H1 (cell line): ENCODE measurements at places on chromosomes 16 and 17. TPM values are rescaled to one million over a fixed set of nuclear protein-coding genes. Genes with fewer than 3 reads are reported as not detected.

DNA sequence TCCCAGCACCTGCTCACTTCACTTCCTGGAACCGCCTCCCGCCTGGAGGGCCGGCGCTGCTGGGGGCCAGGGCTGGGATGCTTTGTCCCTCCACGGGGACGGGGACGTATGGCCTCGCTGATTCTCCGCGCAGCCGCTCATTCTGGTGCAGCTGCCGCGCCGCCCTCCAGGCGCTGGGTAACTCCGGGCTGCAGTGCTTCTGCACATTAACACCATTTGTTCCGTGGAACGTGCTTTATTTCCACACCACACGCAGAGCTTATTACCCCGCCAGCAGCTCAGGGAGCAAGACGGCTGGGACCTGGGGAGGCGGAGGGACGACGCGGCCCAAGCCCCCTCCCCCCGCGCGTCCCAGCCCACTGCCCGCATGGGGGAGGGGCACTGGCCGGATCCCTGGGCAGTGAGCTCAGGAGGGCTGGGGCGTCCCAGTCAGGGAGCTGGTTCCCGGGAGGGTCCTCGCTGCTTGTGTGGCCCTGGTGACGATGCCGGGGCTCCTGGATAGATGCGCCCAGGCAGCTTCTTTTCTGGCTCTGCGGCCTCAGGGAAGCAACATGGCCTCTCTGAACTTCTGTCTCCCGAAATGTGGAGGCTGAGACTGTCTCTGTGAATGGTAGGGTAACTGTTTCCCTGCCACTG is 45.4 kb upstream of the ACSF3 start:
- no peak for DNase-seq

- DNase-seq, result no peak
Measured at GRCh38 chr17:49106321-49107210, 26.0 kb upstream of the B4GALNT2 start.

DNA sequence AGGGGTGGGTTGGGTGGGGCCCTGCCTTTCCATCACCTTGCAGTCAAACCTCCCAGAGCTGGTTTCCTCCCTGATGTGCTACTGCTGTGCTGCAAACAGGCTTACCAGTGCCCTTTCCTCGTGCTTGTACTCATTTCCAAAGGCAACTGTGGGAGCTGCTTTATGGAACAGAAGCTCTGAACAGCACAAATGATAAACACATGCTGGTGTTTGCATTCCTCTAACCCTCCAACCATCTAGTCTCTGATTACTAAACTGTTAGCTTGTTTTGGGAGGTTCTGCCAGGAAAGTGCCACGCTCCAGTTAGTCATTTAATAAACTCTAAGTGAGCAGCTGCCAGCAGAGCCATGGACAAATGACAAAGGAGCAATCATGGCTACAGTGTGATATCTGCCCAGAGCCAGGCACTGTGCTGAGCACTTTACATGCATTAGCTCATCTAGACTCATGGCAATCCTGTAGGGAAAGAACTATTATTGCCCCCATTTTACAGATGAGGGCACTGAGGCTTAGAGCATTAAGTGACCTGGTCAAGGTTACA is 110.4 kb downstream of the VAT1L start:
- DNase-seq, result no peak

DNA sequence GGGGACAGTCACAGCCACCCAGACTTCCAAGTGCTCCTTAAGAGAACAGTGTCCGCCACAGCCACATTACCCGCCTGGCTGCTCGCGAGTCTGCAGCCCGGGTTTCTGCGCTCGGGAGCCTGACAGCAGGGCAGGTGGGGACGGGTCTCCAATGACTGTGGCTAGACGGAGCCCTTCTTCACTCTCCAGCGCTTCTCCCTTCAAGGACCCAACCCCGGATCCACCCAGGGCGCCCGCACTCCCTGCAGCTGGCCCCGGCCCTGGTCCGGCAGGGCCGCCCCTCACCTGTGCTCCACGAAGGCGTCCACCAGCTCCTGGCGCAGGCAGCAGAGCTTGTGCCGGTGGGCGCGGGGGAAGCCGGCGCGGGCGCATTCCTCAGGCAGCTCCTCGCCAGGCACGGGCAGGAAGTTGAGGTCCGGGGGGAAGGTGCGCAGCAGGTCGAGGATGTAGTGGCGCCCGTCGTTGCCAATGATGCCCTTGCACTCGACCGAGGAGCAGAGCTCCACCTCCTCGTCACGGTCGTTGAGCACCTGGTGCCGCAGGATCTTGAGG is 13.9 kb downstream of the CLUH start:
- no peak for DNase-seq

- DNase-seq, result no peak
Measured at GRCh38 chr16:70706948-70707465, 21.2 kb upstream of the MTSS2 start.

Gene GSPT1
- polyA plus RNA-seq, result 32.9 and 51.0 TPM in 2 replicates
